ENCODE measurements at places on chromosomes 5 and 9.

- DNase-seq = no peak
These were observed 4.2 kb upstream of the SUB1 start for GRCh38 chr5:32581010-32581785.

DNA sequence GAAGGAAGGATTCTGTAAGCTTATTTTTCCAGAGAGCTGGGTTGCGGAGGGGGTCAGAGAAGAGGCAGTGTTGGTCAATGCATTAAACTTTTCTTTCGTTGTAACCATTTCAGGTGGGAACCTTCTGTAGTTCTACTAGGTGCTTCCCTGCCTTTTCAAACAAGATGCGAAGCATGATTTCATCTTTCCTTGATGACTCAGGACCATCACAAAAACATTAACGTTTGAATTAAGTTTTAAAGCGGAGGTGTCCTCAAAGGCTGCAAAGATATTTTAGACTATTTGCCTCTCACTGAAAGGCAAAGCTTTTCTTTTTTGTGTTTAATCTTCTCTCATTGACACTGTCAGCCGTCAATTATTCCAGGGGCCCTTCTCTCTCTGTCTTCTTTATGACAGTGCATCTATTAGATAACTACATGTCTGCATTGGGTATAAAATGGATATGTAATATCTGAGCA, 26.3 kb upstream of the FAT2 start:
- no peak for DNase-seq

DNA sequence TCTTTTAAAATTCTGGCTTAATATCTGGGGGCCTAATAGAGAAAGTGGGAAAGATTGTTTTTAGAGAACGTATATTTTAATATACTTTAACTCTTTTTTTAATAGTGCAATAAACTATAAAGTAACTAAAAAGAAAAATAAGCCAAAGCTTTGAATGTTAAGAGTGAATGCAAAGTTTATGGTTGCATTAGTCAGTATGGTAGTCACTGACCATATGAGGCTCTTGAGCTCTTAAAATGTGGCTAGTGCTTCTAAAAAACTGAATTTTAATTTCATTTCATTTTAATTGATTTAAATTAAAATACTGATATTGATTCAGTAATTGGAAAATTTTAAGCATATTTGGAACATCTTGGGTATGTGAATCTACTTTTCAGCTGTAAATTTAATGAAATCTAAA, 310.7 kb downstream of the PJA2 start:
- no peak for DNase-seq

GRCh38 chr5:72598401-72599064, 91.3 kb upstream of the ZNF366 start:
- no peak for DNase-seq

- no peak for DNase-seq
These were observed 801.5 kb upstream of the DMAC1 start for GRCh38 chr9:8600914-8601680.

- no peak for DNase-seq
These were observed 1203.2 kb downstream of the CDH12 start for GRCh38 chr5:21649969-21650368.

DNA sequence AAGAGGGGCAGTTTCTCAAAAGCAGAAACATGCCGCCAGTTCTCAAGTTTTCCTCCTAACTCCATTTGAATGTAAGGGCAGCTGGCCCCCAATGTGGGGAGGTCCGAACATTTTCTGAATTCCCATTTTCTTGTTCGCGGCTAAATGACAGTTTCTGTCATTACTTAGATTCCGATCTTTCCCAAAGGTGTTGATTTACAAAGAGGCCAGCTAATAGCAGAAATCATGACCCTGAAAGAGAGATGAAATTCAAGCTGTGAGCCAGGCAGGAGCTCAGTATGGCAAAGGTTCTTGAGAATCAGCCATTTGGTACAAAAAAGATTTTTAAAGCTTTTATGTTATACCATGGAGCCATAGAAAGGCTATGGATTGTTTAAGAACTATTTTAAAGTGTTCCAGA, 142.8 kb downstream of the NTRK2 start:
- no peak for DNase-seq

GRCh38 chr5:141948812-141949211, 9.2 kb downstream of the PCDH12 start:
- no peak for DNase-seq

GRCh38 chr5:32290922-32291321, 21.8 kb downstream of the MTMR12 start:
- no peak for DNase-seq

DNA sequence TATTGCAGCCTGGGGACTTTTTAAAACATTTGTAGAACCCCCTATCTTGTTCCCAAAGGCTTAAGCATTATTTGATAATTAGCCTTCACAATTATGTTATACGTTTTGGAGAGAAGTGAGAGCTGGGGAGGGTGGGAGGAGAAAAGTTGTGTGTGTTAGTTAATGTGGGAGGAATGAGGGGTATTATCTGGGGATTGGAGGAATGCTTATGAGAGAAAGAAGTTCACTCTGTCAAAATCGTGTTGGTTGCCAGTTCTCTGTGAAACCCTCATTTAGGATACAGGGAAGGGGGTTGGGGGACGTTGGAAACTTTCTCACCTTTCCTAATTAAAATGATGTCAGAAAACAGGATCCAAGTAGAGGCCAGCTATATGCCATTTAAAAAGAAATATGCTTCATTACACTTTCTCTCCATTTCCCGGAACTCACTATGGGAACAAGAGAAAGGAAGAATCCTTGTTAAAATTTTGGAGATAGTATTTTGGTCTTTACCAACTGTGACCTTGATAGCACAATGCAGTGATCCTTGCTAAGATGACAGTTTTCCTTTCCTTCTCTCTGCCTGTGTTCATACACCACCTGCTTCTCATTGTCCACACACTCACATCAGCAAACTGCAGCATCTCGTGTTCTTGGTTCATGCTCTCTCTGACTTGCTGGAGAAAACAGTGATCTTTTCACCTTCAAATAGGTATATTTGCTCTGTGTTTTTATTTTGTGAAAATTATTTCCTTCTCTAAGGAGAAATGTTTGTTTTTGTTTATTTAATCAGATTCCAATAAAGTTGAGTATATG, 336.7 kb upstream of the CLINT1 start:
- no peak for DNase-seq

- no peak for DNase-seq
These were observed 159.3 kb downstream of the RGS3 start for GRCh38 chr9:113622600-113623400.

DNA sequence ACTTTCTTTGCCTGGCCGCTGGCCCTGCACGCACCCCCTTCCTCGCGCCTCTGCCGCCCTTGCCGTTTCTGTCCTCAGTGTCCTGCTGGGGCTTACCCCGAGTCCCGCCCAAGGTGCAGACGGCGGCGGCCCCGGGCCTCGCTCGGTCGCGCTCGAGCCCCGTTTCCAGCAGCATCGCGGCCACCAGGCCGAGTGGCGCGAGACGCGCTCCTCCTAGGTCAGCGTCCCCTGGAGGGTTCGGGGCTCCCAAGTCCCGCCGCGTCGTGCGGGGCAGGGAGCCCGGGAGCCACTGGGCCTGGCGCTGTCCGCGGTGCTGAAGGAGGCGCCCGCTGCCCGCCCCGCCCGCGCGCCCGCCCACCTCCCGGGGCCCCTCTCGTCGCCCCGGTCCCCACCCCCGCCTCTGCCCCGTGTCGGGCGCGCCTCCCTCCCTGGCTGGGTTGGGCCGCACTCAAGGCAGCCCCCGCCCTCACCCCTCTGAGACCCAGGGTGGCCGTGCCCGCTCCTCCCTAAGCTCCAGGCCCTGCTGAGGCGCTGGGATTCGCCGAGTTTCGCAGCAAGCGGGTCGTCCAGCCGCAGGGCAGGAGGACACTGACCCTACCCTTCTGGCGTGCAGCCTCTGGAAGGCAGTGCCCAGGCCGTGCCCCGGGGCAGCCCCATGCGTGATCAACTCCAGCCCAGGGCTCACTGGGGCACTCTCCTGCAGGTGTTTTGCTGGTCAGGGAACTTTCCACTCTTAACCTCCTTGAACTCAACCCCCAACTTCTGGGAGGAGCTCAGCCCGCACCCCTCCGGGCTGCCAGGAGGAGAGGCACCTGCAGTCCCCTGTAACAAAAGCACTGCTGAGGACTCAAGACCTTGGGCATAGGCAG, at the start of gene LHX3:
TSS of gene LHX3 (minus strand) at position 291 of the 869 bp plus-strand sequence. CDS start at position 175, 116 bp downstream.
- peak; percentile 60 for DNase-seq

GRCh38 chr5:7927466-7928375, 58.8 kb downstream of the MTRR start:
- peak; percentile 51 for DNase-seq

DNA sequence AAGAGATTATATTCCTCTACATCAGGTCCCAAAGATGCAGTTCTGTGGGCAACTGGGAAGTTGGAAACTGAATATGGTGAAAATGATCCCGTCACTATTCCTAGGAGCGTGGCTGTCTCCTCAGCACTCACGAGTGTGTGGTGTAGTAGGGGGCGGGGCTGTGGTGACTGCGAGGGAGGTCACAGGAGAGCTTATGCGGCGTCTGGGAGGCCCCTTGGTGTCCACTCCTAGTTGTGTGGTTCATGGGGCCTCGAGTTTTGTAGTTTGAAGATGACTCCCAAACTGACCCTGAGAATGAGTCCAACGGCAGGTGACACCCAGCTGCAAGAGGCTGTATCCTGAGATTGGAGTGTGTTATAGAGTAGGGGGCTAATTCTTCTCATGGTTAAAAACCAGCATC, 68.2 kb downstream of the MVB12B start:
- no peak for DNase-seq

- DNase-seq = no peak
These were observed 23.5 kb upstream of the SMIM23 start for GRCh38 chr5:171762021-171762608.

- DNase-seq = no peak
These were observed 14.8 kb upstream of the CPLX2 start for GRCh38 chr5:175856408-175857100.

GRCh38 chr5:114367029-114367428, 5.2 kb downstream of the KCNN2 start:
- DNase-seq = no peak

DNA sequence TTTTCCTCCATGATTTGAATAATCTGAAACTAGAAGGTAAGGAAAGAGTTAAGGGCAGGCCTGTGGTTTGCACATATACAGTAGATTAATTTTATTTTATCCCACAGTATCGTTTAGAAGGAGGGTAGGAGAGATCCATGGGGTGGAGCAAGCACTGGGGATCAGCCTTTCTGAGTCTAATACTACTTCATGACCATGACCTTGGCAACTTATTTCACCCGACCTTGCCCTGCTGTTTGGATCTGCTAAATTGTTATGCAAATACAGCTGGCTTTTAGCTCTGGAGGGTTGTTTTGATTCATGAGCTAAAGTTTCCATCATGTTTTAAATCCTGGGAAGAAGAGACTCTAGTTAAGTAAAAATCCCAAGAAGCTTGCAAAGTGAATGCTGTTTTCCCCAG, 864 bp upstream of the GRIN3A start:
- DNase-seq = no peak

DNA sequence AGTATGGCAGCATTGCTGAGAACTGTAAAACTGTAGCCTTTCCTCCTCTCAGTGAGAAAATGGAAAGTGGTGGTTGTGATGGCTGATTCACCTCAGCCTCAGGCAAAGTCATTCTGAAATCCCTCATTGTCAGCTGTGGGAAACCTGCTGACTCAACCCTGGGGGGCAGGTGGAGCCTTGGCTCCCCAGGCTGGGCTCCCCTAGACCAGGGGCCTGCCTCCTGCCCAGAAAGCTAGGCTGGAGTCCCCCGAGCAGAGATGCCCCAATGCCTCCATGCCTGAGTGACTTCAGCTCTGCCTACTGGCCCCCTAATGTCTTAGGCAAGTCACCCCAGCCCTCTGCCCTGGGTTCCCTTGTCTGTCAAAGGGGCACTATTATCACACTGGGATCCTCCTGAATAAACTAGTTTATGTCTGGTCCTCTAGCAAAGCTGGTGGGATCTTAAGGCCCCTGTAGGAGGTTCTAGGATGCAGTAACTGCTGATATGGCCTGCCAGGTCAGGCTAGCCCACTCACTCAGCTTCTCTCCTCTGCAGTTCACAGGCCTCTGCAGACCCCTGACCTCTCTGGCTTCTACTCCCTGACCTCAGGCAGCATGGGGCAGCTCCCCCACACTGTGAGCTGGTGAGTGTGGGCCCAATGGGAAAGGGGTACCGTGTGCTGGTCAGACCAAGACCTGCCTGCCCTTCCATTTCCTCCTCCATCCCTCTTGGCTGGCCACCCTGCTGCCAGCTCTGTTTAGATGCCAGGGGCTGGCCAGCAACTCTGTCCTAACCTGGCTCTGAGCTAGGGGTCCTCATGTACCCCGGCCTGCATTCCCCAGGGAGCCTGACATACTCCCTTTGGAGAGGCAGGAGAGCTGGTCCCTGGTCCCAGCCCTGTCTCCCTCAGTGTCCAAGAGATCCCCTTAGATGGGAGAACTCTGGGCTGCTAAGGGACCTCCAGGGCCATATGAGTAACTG, 24.2 kb downstream of the TCF7 start:
- peak; percentile 22 for DNase-seq

DNA sequence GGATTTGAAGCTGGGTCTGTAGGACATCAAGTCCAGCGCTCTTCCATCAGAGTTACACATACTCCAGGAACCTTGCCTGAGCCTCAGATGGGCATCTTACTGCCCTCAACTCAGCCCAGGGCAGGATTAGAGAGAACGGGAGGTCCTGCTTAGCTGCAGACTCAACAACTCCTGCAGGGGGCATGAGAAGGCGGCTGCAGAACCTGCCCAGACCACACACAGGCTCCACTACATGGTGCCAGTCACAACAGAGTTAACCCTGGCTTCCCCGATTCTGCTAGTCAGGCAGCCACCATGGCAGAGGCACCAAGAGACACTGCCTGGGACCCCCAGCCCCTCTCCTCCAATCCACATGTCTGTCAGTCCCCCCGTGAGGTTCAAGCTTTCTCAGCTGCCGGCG, 23.9 kb upstream of the CPLX2 start:
- DNase-seq = no peak

DNA sequence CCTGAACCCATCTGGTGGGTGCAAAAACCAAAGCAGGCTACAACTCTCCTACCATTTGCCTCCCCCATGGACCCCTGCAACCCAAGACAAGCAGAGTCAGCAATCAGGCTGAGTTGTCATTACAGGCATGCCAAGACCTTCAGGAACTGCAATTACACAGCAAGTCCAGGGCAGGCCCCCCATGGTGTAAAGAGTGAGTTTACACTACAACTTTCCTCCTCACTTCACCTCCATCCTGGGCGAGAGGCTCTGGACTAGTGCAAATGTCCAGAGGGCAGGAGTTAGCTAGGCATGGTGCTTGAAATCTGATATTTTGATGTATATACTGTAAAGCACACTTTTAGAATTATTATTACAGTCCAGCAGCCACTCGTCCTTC, 7.0 kb upstream of the P4HA2 start:
- no peak for DNase-seq

Data from natural killer cell (primary cell).